ENCODE measurements at places on chromosomes 4 and X.

GRCh38 chrX:45447331-45447730, 246.7 kb upstream of the DIPK2B start:
- no peak for DNase-seq

DNA sequence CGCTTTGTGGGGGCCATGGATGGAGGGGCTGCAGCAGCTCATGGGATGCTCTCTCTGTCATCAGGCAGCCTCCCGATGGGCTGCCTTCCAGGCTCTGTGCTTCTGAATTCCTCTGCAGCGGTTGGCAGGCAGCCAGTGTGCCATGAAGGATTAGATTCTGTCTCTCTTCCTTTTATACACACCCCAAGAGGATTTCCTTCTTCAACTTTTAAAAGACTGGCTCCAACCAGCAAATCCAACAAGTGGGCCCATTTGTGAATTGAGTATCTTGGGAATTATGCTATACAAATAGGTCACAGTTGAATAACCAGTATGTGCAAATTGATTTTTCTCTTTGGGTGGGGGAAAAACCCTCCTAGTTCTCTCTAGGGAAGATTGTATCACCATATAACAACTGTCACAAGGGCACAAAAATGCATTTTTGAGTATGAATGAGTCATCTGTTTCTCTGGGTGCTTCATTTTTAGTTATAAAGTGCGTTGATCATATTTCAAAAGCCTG, 96.8 kb upstream of the FAT1 start:
- DNase-seq, result no peak

DNA sequence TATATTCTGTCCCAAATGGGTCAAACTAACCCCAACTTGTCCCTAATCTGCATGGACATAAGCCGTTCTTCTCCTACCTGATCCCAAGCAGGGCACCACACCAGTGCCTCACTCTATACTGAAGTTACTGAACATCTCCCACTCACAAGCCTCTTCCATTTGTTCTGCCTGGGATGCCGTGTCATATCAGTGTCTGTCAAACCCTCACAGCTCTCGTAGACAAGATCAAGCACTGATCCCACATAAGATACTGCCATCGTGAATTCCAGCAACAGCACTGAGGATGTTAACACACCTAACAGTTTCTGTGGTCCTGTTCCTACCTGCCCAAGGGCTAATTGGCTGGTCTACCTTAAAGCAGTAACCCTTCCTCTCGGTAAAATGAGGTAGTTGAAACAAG, 162.1 kb downstream of the APBB2 start:
- DNase-seq, result no peak

DNA sequence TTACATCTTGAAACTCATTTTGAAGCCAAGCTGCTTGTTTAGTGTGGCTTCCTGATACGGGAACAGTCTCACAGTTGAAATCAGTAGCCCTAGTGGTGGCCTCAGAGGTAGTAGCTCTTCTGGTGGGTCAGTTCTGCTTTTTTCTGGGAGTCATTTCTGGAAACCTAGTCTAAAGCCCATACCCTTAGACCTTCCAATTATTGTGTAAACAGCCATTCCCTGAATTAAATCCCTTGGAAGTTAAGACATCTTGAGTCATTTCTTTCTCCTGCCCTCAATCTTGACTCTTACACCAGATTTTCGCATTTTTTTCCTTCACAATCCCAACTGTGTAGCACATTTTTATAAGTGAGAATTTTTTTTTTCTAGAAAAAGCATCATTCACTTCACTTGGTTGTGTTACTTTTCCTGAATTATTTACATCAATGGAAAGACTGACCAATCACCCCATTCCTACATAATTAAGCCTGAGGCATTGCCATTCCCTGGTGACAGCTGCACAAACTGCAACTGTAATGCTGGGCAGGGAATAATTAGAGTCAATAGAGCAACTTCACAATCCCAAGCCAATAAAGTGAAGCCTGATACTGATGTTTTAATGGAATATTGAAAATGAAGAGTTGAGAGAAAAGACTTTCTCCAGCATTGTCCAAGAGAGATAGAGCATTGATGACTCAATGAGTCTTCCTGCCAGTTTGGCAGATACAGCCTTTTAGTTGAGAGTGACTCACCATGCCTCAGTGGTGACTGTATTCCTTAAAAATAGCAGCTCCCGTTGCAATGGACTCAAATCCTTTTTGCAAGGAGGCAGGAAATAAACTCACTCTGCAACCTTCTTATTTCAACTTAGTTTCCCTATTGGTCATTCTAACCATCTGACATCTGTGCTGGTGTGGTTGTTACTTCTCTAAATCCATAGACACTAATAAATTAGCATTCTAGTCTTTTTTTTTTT, 13.0 kb upstream of the SEPSECS start:
- peak; percentile 5 for DNase-seq

DNA sequence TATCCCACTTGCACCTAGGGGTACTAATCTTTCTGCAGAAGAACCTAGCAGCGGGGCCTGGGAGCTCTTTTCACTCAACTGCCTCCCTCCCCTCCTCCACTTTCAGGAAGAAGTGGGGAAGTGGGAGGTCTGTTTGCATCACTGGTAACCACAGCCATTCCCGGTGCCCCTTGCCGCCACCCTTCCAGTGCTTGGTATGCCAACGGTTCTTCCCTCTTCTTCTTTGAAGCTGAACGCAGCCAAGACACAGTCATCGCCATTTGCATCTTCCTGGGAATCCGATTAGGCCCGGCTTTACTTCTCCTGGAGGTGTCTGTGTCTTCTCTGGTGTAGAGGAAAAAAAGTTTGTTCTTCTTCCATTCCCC, 47.2 kb upstream of the RBPJ start:
- peak; percentile 91 for DNase-seq

DNA sequence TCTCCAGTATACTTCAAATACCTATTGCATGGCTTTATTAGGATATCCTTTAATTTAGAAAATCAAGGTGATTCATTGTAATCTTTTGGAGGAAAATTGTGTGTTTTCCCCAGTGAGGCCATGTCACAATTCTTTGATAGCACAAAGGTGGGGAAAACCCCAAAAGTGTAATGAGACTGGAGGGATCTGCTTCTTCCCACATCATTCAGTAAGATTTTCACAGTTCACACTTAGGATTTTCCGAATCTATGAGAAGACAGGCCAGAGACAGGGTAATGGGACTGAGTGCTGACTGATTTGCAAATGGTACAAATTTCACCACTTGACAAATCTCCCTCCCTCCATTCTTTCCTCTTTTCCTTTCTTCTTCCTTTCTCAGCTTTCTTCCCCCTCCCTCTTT, 181.1 kb downstream of the MGST2 start:
- no peak for DNase-seq

DNA sequence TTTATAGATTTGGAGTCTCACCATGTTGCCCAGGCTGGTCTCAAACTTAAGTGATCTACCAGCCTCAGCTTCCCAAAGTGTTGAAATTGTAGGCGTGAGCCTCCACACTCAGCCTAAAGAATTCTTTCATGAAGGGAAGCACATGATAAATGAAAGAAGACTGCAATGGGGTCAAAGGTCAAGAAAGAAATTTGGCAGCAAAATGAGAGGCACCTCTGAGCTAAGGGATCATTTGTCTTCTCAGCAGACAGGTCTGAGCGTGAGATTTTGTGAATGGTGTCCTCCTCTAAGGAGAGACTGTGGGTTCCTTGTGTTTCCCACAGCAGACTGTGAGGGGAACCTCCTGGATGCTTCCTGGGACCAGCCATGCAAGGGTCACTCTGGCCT, 57.5 kb upstream of the EGFL6 start:
- no peak for DNase-seq

DNA sequence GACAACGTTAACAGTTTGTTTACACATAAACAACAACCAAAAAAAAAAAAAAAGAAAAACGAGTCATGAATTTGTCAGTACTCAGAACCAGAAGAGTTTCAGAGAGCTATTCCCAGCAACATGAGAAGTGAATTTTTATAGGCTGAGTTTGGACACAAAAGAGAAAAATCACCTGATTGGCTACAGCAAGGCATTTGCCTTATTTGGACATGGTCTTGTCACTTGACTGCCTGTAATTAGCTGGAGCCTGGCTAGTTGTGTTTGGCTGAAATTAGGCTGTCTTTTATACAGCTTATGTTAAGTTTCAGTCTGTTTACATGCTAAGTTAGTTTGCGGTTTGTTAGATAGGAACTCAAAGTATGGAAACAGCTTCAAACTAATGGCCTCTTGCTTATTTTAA, 880 bp upstream of the TEX13A start:
- DNase-seq, result no peak

- DNase-seq, result no peak
These were observed 61.1 kb downstream of the FRYL start for GRCh38 chr4:48718818-48719465.

DNA sequence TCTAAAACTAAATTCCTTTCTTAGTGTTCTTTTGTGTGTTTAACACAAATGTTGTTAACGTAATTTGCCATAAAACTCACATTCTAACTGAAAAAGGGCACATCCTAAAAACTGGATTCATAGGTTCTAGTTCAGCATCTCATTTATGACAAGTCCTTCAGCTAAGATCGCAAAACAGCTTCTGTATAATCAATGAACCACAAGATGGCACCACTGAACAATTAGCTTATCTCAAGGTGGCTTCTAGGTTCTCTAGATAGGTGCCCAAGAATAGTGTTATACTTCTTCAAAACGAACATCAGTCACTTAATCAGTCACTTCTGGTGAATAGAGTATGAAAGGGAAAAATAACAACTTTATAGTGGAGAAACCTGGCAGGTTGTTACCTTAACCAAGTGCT, 54.3 kb downstream of the NRK start:
- no peak for DNase-seq

- DNase-seq, result no peak
These were observed 1.9 kb upstream of the TMSB4X start for GRCh38 chrX:12972878-12973560.

DNA sequence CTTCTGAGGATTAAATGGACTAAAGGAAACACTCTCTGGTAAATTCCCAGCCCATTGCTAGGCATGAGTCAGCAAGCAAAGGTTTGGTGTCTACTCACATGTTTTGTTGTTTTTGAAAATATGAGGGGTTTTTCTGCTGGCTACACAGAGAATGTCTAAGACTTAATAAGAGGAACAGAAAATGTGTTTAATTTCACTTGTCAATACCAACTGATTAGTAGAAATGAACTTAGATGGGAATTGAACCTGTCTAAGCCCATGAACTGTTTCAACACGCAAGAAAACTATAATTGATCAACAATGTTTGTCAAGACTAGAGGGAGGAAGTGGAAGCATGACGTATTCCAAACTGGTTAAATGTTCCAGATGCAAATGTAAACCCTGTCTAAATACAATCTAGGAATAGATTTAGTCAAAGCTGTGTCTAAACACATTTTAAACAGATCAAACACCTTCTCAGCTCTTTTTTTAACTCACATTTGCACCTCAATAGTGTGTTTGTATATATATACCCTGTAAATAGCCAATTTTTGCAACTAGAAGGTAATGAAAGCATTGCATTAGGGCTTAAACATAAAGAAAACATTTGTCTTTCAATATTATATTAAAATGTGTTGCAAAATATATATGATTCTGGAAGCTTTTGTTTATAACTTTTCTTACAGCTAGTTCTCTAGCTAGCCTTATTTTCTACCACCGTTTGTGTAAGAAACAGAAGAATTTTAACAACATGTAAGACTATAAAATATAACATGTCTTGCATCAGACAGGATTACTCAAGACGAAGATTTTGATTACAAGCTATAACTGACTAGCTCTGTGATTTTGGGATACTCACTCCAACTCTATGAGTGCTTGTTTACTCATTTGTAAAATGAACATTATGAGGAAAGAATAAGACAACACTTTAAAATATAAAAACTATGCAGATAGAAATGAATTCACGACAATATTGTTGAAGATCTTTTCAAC, 607.8 kb downstream of the FSTL5 start:
- DNase-seq, result no peak

- no peak for DNase-seq
These were observed 60.0 kb downstream of the ATP8A1 start for GRCh38 chr4:42596918-42597317.

- peak; percentile 14 for DNase-seq
These were observed 14.8 kb upstream of the SPARCL1 start for GRCh38 chr4:87543835-87544461.

GRCh38 chr4:165133150-165133549, 20.5 kb upstream of the TMEM192 start:
- DNase-seq, result peak; percentile 21

DNA sequence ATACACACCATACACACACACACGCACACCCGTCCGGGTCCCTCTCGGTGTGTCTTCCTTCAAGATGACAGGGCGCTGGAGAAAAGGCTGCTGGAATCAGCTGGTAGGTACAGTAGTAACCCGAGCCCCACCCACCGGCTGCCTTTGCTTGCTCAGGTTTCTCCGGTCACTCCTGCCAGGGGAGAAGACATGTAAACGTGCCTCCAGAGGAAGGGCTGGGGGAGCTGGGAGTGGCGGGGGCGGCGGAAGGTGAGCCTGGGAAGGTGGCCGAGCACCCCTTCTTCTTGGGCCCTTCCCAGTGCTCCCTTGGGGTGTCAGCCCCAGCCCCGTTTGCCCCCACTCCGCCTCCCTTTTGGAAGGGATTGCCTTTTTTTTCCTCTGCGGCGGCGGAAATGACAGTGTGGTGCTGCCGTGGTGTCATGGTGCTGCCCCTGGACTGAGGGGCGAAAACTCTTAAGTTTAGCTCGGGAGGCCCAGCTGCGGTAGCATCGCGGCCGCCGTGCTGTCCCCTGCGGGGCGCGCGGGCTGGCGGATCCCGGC, at the start of gene MID2:
TSS of gene MID2 (plus strand) at position 169 of the 540 bp plus-strand sequence. CDS start 561 bp downstream, outside the sequence.
- DNase-seq, result no peak

DNA sequence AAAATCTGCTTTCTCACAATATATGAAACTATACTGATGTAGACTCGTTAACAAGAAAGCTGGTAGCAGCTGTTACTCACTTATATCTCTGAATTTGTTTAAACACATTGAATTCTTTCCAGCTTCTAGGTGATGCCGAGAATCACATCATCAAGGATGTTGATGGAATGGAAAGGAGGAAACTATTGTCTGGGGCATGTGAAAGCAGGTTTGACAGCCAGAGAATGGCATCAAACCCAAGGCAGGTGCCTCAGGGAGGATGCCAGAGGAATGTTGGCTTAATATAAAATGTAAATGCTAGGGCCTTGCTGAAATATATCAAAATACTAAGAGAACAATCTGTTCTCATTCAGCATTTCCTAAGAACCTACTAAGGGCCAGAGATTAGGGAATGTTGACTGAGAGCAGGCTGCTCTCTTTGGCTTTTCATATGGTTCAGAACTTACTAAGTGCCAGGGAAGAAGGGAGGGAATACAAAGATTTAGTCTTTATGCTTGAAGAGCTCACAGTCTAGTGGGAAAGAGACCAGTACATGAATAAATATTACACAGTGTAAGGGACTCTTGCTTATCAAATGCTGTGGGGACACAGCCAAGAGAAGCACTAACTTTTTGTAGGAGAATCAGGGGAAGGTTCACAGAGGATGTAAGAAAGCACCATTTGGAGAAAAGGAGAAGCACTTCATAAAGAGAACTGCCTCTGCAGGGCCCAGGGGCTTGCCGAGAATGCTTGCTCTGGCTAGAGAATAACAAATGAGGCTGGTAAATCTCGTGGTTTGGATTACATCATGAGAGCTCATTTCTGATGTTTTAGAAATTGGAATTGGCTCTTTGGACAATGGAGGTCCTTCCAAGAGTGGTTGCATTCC, 14.7 kb downstream of the SLIT2 start:
- DNase-seq, result no peak

GRCh38 chrX:115344885-115345614, 55.5 kb downstream of the LUZP4 start:
- DNase-seq, result no peak

GRCh38 chr4:8292478-8293107, 23.0 kb downstream of the HTRA3 start:
- no peak for DNase-seq

- DNase-seq, result no peak
These were observed 101.1 kb downstream of the CT47B1 start for GRCh38 chrX:120774606-120775005.

- DNase-seq, result no peak
These were observed 42.4 kb downstream of the FNIP2 start for GRCh38 chr4:158811216-158811540.

- no peak for DNase-seq
These were observed 342.3 kb upstream of the GRID2 start for GRCh38 chr4:91961504-91961903.
